NCI-H1092 treated with DMSO at 0.1 percent for 48 hours (cell line): ENCODE measurements at places on chromosomes 7 and 10.

DNA sequence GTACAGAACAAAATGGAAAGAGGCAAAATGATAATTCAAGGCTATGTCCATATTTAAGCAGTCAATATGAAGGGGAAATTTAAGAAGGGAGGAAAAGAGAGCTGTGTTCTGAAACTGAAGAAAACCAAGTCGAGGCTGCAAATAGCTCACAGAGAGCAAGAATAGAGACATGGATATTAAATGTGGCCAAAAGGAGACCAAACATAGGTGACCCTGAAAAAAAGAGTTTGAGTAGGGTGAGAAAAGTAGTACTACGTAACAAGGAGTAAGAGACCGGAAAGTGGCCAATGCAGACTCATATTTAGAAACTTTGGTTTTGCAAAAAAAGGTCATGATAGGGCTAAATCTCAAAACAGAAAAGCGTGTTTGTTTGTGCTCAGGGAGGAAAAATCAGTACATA is 84.6 kb downstream of the GNAT3 start:
- DNase-seq = no peak

GRCh38 chr7:101362334-101363195 is at the start of gene COL26A1:
TSS of gene COL26A1 (plus strand) at chr7:101362875. CDS start at chr7:101363033, 158 bp downstream.
- DNase-seq = peak; percentile 25

GRCh38 chr7:127765150-127765549 is 113.2 kb downstream of the SND1 start:
- no peak for DNase-seq

DNA sequence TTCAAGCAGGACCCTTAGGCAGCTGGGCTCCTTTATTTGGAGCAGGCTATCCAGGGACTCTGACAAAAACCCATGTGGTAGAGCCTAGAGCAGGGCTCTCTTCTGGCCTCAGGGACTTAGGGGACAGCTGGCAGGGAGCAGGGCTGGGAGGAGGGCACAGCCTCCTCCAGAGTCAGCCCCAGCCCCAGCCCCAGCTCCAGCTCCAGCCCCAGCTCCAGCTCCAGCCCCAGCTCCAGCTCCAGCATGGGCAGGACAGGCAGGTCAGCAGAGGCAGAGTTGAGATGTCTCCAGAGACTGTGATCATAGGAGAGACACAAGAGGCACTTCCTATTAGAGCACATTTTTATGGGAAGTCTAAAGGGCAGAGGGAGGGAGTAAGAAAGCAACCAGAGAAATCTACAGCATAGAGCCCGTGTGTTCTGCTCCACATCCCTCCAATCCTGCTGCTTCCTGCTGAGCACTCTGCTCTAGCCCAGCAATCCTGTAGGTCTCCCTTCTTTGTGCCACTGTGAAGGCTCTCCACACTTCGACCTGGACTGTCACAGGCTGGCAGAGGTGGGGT is 13.3 kb upstream of the C10orf53 start:
- no peak for DNase-seq

GRCh38 chr10:75105576-75106197 is 5.8 kb upstream of the SAMD8 start:
- no peak for DNase-seq

DNA sequence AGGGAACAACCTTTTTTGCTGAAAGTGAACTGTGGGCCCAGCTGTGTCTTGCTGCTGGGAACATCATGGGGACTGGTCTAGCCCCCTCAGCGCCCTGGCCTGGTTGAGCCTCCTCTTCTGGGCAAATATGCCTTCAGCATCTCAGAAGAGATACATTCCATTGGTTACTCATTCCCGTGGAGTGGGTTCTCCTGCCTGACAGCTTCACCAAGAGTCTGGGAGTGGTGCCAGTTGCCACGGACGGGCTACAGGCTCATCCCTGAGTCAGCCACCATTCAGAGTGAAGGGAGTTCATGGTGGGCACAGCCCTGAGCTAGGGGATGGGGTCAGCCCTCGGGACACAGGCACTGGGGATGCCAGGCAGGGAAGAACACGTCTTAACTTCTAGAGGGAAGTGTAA is 81.9 kb downstream of the RAMP3 start:
- no peak for DNase-seq

- no peak for DNase-seq
These were observed 375.2 kb downstream of the ARL4A start for GRCh38 chr7:13062631-13063030.

- DNase-seq = no peak
These were observed 52.1 kb upstream of the STK17A start for GRCh38 chr7:43530553-43531410.

DNA sequence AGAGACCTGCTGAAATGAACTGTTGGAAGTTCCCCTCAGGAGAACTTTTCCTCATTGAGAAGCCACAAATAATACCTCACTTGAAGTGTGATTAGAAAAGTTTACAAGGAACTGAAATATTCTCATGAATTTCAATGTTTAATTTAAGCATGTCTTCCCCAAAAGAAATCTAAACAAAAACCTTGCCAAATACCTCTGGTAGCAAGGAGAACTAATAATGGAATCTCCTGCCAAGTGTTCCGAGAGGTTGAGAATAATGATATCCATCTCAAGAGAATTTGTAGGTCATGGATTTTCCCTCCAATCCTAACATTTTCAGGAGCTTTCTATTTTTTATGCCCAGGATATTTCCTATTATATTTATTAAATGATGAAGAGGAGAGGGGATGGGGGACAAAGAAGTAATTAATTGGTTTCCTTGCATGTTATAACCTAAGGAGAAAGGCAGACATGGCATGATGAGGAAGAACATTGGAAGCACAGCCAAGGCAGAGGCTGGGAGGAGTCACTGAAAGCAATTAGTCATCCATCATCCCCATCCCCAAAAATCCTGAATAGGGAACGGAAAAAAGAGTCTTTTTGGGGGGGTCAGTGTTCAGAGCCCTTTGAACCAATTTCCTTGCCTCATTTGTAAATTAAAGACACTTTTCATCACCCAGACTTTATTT is 93.6 kb upstream of the IL6 start:
- no peak for DNase-seq

- DNase-seq = no peak
These were observed 175.5 kb upstream of the FZD1 start for GRCh38 chr7:91088691-91089090.

DNA sequence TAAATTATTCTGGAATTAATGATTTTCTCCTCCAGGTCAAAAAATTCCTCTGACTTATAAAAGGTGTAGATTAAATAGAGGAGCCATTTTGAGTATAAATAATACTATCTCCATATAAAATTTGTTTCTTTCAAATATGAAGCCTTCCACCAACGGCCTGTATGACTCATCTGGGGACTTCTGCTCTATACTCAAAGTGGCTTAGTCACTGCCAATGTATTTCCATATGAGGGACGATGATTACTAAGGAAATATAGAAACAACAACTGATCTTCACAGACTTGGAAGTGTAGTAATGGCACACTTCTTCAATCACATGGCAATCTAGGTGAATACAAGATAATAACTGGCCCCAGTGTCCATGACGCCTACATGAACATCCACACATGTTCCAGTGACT is 335.6 kb upstream of the HGF start:
- DNase-seq = no peak

- DNase-seq = no peak
These were observed at the start of gene ITPRID1 for GRCh38 chr7:31513790-31514189. TSS of gene ITPRID1 (plus strand) at chr7:31514090. CDS start at chr7:31553025, 38,935 bp downstream.

GRCh38 chr7:92282930-92283329 is 37.2 kb downstream of the ANKIB1 start:
- no peak for DNase-seq

GRCh38 chr7:21028186-21028585 is 241.5 kb upstream of the SP8 start:
- DNase-seq = peak; percentile 93

- DNase-seq = no peak
These were observed 566.8 kb downstream of the SH2D4B start for GRCh38 chr10:81104494-81104893.

GRCh38 chr10:30992681-30993080 is 39.0 kb downstream of the ZNF438 start:
- DNase-seq = no peak

GRCh38 chr7:26305869-26306665 is 14.4 kb downstream of the SNX10 start:
- DNase-seq = no peak

- peak; percentile 78 for DNase-seq
These were observed 182.7 kb upstream of the LYZL2 start for GRCh38 chr10:30812018-30812851.

GRCh38 chr10:101941871-101942270 is 98.3 kb upstream of the KCNIP2 start:
- DNase-seq = no peak

DNA sequence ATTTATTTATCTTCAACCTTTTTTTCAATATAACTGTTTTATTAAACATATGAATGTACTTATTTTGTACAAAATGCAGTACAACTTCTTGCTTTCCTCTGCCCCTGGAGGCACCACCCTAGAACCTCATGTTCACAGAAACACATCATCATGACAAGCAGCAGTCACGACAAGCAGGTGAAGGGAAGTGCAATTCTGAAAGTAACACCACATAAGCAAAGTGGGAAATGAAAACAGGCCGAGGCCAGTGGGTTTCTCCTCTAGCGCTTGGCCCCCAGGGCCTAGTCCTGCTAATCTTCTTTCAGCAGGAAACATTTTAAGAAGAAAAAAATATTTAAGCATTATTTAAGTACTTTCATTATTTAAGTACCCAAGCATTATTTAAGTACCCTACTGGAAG is 598.1 kb downstream of the SH2D4B start:
- DNase-seq = no peak

GRCh38 chr10:115665549-115665948 is 572.4 kb downstream of the ATRNL1 start:
- DNase-seq = no peak

DNA sequence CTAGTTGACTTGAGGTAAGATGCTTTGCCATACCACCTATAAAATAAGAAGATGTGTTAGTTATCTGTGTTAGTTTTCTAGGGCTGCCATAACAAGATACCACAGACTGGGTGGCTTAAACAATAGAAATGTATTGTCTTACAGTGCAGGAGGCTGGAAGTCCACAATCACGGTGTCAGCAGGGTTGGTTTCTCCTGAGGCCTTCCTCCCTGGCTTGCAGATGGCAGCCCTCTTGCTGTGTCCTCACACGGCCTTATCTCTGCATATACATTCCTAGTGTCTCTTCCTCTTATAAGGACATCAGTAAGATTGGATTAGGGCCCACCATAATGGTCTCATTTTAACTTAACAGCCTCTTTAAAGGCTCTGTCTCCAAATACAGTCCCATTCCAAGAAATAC is 192.1 kb downstream of the GATA3 start:
- no peak for DNase-seq
